Smooth muscle cell of the brain vasculature (primary cell): ENCODE measurements at places on chromosomes 7 and 10.

- no peak for DNase-seq
These were observed 46.4 kb downstream of the ELFN1 start for GRCh38 chr7:1716263-1717094.

DNA sequence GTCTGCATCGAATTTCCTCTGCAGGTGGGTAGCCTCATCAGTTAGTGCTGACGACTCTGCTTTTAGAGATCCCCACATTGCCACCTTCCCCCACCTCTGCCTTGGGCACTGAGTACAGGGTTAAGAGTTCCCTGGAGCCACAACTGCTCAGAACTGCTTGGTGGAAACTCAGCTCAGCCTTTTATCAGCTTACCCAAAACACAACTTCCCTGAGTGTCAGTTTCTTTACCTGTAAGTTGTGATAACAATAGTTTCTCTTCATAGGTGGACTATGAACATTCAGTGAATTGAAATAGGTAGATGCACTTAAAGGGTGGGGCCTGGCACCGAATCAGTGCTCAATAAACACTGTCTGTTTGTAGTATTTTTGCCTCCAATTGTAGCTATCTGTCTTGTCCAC, 11.3 kb downstream of the ASB13 start:
- no peak for DNase-seq

DNA sequence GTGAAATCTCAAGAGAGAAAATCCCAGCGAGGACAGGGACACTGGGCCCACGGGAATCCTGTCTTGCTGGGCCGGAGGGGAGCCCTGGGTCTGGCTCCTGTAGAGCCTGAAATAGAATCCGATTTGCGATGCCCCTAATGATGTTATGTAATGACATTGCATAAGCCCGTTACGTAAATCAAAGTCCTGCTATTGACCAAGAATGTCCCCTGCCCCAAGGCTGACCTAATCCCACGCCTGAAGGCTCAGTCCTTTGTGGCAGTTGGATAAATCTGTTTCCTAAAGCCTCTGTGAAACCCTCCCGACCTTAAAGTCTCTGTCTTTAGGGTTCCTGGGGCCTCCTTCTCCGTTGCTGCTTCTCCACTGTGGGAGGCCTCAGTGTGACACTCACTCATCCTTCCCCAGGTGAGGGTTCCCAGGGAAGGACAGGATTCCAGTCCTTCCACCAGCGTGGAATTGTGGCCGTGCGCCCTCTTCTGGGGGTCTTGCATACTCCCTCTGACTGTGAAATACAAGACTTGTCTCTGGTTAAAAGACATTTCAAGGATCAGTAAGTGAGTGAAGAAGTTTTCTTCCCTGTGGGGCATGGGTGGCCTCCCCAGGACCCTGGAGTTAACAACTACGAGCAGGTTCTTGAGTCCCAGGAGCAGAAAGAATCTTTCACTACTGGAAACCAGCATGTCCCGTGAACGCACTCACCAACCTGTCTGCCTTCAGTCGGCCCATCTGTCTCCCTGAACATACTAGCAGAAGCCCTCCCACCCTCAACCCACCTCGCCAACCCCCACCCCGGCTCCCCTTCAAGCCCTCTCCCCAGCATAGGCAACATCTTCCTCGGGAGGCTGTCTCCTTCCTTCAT, 19.8 kb downstream of the ZNF467 start:
- no peak for DNase-seq

DNA sequence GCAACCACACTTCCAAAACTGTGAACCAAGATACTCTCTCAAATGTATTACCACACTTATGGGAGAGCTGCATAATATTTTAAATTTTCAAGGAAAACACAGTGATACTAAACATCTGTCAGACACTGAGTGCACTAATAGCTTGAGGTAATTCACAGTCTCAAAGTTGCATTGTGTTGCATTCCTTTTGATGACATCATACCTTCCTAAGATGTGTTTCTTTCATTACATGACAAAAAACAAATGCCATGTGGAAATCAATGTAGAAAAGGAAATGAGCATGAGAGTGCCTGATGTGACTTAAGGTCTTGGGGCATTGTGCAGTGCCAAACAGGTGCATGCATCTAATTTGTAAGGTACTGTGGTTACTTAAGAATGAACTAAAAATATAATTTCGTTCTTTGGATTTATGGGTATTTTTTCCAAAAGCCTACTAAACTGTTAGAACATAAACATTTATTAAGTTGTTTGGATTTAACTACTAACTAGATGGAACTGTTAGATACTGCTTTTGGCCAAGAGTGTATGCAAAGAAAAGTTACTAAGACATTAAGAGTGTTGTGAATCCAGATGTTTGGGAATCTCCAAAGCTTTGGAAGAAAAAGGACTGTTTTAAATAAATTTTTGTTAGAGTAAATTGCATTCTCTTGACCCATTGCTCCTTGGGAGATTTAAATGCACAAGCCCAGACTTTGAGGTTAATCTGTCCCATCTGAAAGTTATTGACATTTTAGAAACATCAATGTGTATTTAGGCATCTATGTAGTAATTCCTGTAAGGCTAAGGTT, 496.2 kb upstream of the SEMA3D start:
- DNase-seq = no peak

DNA sequence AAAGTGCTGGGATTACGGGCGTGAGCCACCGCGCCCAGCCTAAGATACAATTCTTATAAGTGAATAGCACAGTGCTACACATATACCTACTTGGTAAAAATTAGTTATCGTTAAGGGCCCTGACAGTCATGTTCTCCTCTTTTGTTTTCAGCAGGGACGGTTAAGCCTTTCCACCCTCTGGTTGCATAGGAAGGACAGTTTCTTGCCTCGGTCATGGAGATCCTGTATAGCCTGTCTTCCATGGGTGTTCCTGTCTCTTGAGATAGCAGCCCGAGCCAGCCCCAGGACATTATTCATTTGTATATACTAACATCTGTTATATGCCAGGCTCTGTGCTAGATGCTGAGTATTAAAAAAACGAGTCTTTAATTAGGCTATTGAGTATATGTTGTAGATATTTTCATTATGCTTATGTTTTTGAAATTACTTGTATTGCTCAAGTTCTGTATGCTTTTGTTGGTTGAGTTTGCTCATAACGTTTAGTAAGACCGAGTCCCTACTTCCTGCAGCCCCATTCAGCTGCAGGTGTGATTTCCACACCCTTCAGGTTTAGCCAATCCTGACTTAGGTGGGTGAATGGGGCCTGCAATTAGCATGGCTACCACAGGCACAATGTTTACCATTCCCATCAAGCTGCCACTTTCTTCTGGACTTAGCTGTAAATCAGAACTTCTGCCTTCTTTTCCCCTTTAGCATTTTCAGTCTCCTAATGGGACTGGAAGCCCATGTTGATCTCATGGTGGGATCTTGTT, 24.8 kb downstream of the CCSER2 start:
- DNase-seq = no peak

DNA sequence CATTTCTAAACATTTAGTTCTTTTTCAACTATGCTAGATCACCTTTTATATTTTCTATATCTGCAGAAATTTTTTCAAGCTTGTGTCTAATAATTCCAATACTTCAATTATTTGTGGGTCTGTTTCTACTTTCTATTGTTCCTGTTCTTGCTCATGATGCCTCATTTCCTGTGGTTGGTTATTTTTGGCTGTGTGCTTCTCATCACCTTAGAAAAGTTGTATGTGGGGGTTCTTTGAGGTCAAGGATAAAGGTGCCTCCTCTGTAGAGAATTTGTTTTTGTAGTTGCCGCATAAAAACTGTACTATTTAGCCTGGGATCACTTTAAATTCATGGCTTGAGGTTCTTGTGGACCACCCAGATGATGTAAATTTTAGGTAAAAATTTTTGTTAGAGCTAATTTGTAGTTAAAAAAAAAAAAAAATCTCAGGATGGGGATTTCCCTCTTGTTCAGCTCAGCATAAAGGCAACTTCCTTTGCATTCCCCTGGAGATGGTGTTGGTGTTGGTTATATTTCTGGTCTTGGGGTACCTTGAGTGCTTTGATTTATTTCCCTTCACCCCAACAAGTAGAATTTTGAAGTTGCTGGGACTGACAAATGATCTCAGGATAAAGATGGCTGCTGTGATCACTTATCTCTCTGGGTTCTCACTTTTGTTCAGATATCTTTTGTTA, 27.0 kb upstream of the JAZF1 start:
- DNase-seq = no peak
